HEK293T (cell line): ENCODE measurements at places on chromosomes 1 and 21.

DNA sequence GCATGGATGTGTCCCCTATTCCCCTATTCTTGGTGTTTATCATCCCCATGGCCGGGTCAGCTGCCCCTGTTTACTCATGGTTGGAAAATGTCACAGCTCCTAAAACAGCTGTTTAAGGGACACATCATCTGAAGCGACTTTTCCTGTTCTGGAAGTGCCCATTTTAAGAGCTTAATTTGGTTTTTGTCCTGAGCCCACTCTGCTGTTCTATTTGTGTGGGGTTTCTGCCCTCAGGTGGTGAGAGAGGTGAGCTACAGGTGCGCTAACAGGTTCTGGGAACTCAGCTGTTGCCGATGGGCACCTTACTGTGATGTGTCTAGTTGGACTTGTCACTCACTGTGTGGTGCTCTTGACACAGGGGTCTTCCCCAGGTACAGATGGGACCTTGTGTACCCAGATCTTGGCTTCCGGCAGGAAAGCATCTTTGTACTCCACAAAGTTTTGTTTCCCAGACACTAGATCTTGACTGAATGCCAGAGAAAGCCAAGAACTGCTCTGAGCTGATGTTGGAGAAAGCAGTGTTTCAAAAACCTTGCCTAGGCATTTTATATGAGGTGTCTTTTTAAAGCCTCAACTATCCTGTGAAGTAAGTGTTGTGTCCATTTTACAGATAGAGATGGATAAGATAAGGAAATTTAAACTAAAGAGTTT is 59.0 kb upstream of the CD1D start:
- DNase-seq = peak; percentile 64

DNA sequence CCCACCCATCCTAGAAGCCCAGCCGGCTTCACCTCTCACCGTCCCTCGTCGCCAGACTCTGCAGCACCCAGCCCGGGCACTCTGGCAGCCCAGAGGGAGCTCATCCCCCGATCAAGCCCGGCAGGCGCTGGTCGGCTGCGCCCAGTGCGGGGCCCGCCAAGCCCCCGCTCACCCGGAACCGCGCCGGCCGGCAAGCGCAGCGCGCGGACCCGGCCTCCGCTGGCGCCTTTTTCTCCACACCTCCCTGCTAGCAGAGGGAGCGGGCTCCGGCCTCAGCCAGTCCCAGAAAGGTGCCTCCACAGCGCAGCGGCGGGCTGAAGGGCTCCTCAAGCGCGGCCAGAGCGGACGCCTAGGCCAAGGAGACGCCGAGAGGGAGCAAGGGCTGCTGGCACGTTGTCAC is 2023.3 kb downstream of the NCAM2 start:
- DNase-seq = no peak

- no peak for DNase-seq
Observed at GRCh38 chr1:40662151-40662550, 3.3 kb downstream of the RIMS3 start.

DNA sequence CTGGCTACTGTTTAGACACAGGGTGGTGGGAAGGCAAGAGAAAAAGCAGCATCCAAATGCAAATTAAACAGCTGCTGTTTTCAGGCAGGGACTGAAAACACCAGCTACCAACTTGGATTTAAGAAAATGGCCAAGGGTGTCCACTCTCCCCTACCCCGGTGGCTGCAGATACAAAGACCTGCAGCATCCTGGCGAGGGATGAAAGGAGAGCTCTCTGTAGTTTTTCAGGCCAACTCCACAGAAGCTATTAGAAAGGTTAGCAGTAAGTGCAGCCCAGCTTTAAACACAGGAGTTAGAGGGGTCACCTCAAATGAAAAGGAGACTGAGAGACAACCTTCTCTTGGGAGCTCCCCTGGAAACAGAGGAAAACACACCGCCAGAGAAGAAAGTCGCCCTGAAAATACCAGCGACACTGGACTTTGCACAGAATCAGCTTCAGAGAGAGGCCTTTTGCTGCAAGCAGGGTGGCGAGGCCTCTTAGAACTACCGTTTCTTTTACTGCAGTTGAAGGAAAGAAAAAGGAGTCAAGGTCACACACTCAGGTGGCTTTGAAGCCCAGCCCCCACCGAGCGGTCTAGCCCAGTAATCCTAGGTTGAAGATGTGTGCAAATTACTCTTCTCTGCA is 74.4 kb upstream of the TIAM1 start:
- DNase-seq = no peak

GRCh38 chr1:232428786-232429530 is 201.0 kb downstream of the SIPA1L2 start:
- no peak for DNase-seq

DNA sequence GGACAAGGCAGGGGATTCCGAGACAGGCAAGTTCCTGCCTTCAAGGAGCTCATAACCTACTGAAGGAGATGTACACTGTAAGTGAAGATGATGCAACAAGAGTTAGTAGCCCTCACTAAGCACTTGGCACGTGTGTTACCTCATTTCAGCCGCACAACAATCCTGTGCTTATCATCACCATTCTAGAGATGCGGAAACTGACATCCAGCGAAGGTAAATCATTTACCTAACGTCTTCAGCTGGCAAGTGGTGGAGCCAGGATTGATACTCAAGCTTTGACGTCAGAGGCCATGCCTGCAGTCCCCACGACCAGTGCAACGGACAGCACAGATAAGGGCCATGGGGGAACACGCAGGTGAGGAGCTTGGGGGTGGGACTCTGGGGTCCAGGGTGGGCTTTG is 2.9 kb upstream of the UBXN10 start:
- DNase-seq = no peak

GRCh38 chr1:235557495-235557894 is 53.2 kb upstream of the B3GALNT2 start:
- DNase-seq = peak; percentile 37

- DNase-seq = no peak
Observed at GRCh38 chr1:116856312-116856711, 53.4 kb upstream of the PTGFRN start.

DNA sequence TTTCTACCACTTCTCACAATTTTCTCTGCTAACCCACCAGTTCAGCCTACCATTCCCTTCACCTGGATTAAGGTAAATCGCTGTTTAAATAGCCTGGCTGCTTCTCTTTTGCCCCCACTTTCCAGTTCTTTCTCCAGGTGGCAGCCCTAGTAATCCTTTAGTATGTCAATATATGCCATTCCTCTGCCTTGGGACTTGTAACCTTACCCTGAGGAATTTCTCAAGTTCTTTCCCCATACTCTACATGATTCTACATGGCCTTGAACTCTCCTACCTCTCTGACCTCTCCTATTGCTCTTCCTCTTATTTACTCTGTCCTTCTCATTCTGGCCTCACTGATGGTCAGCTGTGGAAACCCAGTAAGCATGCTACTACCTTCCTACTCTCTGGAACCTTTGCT is 546.0 kb downstream of the PLA2G4A start:
- DNase-seq = no peak

DNA sequence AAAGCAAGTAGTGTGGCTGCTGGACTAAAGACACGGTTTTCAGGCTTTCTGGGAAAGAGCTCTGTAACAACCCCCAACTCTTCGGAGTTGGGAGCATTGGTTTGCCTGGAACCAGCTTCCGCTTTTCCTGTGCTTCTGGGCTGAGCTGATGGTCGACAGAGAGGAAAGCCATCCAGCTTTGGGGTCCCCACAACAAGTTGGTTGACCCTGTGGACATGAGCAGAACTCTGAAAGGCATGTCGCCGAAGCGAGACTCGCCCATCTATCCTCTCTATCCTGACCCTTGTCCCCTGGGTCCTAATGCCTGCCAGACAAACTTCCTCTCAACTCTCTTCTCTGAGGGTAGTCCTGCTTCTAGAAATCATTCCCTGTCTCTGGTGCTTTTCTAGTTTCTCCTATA is 31.9 kb upstream of the FCGR2A start:
- DNase-seq = no peak

DNA sequence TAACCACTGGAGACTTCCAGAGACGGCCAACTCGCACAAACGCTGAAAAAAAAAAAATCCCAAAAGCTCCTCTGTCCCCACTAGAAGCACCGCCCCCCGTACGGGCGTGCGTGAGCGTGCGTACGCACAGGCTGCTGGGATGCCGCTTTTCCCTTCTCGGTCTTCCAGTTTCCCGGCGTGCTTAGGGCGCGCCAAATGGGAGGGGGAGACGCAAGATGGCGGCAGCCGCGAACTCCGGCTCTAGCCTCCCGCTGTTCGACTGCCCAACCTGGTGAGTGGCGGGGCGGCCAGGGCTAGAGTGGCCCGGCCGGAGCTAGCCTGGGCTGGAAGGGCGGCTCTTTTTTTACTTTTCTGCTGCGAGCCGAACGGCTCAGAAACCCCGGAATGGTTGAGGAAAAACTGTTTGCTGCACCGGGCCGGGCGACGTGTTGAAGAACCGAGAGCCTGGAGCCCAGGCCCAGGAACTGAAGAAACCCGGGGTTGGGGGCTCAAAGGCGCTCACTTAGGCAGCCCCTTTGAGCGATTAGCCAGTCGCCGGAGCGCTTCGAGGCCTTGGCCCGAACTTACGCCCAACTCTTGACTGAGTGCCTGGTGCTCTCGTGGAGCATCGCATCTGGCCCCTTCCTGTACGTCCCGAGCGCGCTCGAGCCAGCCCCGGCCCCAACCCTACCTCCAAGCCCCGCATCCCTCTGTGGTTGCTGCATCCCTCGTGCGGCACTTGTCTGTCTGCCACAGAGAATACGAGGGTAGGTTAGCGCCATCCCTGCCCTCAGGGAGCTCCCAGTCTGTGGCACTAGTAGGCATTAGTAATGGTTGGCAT is at the start of gene PPP1R8:
Gene PPP1R8, plus strand, starts transcription at position 162 of the 820 bp plus-strand sequence. Its CDS starts 54 bp downstream, at position 216.
- peak; percentile 99 for DNase-seq

GRCh38 chr1:68291688-68292384 is 59.5 kb upstream of the WLS start:
- no peak for DNase-seq

DNA sequence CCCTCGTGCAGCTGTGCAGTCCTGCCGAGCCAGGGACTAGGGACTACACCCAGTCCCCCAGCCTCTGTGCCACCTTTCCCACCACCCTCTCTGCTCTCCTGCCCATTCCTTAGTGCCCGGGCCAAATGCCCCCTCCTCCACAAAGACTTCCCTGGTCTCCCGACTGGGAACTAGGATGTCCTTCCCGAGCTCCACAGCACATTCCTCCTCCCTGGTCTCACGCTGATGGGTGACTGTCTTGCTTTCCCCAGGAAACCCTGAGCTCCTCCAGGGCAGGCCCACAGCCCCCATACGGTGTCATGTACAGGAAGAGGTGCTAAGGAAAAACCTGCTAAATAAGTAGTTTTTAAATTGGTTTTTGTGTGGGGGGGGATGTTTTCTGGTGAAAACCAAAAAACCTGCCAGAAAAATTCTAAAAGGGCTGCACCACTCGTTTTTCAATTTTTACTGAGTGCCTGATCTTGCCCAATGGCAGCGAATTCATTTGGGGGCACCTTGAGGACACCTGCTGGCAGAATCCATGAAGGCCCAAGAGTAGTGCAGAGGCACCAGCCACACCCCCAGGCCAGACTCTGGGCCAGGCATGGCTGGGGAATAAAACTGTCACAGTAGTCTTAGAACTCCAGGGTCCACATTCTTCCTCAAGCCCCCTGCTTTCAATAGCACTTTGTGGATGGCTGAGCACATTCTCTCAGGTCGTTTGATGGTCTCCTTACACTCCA is 50.4 kb downstream of the GLIS1 start:
- no peak for DNase-seq

DNA sequence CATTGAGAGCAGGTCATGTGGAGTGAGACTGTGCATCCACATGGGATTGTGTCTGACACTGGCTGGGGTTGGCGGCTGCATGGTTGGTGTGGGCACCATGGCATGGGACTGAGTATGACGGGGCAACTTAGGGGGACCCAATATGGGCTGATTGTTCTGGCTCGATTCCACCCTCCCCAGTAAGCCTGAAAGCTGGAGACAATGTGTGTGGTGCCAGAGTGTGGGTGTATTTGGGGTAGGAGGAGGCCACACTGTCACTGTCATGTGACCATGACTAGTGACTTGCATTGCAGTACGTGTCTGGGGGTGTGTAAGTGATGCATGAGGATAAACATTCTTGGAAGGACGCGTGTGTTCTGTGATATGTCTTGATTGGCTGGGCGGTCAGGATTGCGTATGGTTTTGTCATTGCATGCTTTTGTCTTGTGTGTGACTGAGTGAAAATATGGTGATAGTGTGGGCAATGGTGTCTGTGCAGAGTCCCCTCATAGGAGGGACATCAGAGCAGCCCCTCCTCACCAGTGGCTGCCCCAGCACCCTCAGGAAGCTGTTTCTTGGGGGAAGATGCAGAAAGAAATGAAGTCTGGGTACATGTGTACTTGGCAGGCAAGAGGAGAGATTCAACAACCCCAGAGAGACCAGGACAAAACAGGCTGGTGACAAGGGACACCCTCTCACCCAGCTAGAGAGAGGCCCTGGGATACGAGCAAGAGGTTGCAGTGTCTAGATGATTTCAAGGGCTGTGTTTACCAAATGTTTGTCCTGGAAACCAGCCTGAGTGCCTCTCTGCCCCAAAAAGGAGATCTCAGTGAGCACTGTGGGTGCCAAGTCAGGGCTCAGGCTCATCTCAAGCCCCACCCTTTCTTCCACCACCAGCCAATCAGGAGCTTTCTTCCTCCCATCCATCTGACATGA is 36.3 kb downstream of the SDC3 start:
- no peak for DNase-seq

DNA sequence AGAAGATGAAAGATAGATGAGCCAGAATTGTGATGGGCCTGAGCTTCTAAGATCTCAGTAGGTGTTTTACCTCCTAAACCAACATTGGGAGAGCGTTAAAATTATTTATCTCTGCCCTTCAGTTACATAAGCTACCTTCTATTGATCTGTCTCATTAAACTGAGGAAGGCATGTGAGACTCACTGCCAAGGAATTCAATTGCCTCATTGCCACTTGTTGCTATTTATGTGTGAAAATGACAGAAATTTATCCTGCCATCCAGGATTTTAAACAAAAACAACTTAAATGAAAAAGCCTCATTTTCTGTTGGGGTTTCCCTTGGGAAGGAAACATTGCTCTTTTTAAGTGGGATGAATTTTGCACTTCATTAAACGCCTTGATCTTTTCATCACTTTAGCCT is 78.7 kb upstream of the RUNX1 start:
- DNase-seq = no peak

- no peak for DNase-seq
Observed at GRCh38 chr1:951364-951763, 7.7 kb downstream of the NOC2L start.

DNA sequence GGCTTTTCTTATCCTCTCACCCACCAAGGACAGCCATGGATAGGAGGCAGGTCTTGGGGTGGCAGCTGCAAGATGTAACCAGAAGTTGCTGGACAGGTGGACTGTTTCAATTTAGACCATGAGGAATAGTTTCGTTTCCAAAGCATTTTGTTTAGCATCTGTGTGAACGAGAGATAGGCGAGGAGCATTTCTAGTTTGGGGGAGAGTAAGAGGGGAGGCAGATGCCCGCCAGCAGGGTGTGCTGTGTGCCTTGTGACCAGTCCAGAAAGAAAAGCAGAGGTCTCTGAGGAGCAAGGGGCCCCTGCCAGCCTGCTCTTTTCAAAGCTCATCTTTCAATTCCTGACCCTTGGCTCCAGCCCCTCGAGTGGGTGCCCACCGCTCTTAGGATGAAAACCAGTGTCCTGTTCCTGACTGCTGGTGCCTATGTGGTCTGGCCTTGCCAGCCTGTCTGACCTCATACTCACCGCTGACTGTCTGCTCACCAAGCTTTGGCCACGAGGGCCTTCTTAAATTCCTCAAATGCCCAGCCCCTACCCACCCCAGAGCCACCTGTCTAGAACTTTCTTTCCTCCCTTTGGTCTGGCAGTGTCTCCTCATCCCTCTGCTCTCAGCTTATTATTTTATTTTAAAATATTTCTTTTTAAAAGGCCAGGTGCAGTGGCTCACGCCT is 8.5 kb downstream of the SERINC2 start:
- no peak for DNase-seq

GRCh38 chr21:46634966-46635323 is 529 bp upstream of the PRMT2 start:
- DNase-seq = no peak

- no peak for DNase-seq
Observed at GRCh38 chr1:1181938-1182410, 8.3 kb downstream of the TTLL10 start.
